ENCODE measurements at places on chromosomes 13 and 19.

GRCh38 chr19:39138221-39139211, 12.9 kb downstream of the PAK4 start:
- no peak for DNase-seq

DNA sequence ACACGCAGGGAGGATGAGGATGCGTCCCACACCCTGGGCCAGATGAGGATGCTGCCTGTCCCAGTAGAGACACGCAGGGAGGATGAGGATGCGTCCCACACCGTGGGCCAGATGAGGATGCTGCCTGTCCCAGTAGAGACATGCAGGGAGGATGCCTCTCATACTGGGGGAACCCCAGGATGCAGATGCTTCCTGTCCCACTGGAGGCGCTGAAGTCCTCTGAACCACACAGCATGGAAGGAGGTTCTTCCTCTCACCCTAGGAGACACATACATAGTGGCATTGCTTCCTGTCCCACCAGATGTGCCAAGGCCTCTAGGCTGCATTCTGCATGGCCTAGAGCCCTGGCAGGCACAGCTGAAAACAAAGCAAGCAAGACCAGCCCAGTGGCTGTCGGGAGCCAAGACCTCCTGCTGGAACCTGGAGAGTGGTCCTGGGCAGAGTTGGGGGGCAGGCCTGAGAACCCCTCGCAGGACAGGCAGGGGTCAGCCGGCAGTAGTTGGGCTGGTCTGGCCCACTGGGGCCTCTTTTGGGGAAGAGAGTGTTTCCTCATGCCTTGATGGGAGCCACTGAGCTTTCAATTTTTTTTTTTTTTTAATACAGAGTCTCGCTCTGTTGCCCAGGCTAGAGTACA, 4.3 kb downstream of the HPN start:
- no peak for DNase-seq

- DNase-seq: no peak
Observed at GRCh38 chr19:29497686-29498436, 27.9 kb upstream of the VSTM2B start.

DNA sequence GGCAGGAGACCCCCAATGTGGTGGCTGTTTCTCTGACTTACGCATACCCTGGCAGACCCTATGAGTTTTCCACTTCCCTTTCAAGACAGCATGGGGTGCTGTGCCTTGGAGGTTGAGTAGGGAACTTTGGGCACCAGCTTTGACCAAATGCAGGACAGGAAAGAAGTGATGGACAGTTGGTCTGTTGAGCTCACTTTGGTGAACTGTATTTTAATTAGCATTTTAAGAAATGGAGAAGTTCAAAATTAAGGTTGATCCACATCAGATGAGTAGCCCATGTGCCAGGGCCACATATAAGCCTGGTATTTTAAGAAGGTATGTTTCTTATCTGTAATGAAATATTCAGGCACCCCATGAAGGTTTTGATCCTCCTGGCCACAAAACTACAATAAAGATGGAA, 46.1 kb upstream of the RAP2A start:
- DNase-seq: no peak

DNA sequence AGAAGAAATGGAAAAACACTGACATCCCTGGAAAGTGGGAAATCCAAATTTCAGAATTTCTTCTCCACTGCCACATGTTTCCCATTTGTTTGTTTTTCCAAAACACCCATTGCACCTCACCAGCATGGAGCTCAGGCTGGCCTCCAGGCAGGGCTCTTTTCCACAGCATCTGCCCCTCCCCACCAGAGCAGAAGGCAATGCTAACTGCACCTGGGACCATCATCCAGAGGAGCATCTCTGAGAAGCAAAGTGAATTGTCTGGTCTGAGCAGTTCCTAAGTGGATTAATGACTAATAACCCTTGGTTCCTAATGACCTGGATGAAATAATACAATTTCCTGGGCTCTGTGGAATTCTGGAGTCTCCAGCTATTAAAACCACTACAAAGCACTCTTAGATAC, 8.8 kb upstream of the CYSLTR2 start:
- no peak for DNase-seq

DNA sequence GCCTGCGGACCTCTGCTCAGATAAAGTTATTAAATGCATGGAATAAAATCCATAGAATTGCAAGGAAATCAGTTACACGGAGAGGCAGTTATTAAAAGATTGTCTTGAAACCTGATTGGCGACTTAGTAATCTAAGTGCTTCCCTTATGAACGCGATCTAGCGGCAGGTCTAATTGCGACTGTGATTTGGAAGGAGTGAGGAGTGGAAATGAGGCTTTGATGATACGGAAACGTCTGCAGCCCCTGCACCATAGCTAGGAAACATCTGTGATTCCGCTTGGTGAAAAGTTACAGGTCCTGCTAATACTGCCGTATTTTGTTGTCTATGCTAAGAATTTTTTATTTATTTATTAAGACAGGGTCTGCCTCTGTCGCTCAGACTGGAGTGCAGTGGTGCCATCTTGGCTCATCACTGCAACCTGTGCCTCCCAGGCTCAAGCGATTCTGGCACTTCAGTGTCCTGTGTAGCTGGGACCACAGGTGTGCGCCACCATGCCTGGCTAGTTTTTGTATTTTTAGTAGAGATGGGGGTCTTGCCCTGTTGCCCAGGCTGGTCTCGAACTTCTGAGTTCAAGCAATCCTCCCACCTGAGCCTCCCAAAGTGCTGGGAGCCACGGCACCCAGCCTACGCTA, 887 bp downstream of the NDUFS7 start:
- no peak for DNase-seq

DNA sequence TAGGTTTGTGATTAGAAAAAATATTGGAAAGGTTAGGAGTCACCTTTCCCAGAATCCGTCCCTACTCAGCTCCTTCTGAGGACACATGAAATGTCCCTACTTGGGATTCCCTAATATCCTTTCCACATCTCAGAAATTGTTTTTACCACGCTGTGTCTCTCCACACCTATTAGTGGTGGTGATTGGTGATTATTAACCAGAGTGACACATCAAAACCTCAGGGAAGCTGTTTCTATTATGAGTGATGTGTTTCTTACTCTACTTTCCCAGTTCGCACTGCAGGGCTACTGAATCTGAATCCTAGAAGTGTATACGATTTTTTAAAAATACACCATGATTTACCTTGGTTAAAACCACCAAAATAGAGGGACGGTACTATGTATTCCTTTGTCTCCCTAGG, 460.8 kb downstream of the TBC1D4 start:
- DNase-seq: no peak
